ENCODE measurements at places on chromosomes 1 and 21.
A peak's percentile ranks its signal among the peaks of the same experiment; 100 is the strongest.

DNA sequence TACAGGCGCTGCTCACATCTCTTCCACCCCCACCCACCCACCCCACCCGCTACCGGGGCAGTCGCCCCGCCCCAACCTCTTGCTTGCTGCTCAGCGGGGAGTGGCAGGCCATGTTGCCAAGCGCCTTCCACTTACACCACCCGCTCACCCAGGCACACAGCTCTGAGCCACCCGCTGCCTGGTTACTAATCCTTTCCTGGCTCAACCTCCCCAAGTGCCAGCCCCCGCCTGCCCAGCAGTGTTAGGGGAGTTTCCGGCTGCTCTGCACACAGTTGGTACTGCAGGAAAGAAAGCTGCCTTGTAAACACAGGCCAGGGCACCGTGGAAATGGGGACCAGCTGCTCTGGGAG lies 56.2 kb downstream of the LACTBL1 start:
- peak; percentile 14 for DNase-seq

DNA sequence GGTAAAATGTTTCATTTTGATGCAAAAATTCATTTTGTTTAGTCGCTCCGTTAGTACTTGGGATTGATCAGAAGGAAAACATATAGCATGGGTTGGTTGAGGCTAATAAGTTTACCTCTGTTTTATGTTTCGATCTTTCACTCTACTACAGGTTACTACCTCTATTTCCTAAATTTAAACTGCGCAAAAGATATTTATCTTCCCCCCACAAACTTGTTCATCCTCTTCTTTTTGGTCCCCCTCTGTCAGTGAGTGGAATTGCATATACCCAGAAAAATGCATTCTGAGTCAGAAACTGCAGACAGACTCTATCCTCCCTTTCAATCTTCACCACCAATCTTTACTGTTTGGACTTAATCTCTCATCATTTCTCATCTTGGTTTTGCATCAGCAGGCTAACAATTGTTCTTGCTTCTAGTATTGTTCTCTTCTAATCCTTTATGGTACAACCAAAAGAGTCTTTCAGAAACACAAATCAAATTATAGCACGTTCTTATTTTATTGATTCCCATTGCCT lies 316.0 kb upstream of the ADGRL4 start:
- no peak for DNase-seq

GRCh38 chr1:209650454-209650853 lies 1.8 kb downstream of the LAMB3 start:
- DNase-seq: no peak

- DNase-seq: no peak
Observed at GRCh38 chr1:56590520-56591011, 11.2 kb upstream of the PLPP3 start.

DNA sequence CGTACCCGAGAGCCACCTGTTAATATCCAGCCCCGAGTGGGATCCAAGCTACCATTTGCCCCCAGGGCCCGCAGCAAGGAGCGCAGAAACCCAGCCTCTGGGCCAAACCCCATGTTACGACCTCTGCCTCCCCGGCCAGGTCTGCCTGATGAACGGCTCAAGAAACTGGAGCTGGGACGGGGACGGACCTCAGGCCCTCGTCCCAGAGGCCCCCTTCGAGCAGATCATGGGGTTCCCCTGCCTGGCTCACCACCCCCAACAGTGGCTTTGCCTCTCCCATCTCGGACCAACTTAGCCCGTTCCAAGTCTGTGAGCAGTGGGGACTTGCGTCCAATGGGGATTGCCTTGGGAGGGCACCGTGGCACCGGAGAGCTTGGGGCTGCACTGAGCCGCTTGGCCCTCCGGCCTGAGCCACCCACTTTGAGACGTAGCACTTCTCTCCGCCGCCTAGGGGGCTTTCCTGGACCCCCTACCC lies 1.4 kb downstream of the USP21 start:
- DNase-seq: no peak

GRCh38 chr1:178495741-178496409 lies 889 bp downstream of the CLEC20A start:
- DNase-seq: no peak

- no peak for DNase-seq
Observed at GRCh38 chr1:22347854-22348760, 103.5 kb upstream of the ZBTB40 start.

DNA sequence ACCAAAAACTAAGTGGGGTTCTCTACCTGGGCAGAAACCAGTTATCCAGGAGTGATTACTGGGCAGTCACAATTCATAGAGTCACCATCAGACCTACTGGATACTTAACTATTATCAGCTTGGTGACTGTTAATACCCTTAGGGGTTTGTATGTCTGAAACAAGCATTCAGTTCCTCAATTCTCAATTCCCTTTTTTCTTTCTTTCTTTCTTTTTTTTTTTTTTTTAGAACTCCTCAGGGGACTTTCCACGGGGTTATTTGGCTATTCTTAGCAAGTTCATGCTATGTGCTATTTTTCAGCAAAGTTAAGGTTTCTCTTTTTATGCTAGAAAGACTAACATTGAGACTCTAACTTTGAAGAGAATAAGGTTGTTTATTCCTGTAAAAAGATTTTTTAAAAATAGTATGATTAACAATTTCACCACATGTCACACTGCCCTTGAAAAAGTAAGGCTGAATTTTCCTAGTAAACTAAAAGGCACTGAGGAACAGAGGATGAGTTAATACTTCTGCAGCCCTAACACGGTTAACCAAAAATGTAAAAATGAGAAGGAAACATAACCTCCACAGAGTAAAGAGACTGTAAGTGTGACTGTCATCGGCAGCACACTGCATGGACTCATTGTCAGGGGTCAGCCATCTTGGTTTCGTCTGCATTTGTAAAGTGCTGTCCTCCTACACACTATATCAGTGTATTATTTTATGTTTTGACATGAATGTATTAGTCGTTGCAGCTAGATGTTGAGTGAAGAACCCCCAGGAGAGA lies 310.2 kb downstream of the NTNG1 start:
- no peak for DNase-seq

DNA sequence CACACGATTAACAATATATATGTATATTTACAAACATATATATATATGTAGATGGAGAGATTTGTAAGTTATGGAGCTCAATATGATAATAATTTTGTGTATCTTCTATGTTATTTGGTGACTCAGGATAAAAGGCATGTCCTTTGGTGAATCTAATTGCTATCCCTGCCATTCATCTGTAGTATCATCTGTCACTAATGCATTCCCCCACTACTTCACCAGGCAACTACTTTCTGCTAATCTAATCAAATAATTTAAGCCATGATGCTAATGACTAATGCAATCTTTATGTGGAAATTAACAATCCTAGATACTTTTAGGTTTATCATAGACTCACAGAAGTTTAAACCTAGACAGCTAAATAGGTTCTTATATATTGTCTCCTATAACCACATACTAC lies 1074.5 kb downstream of the PLA2G4A start:
- no peak for DNase-seq

DNA sequence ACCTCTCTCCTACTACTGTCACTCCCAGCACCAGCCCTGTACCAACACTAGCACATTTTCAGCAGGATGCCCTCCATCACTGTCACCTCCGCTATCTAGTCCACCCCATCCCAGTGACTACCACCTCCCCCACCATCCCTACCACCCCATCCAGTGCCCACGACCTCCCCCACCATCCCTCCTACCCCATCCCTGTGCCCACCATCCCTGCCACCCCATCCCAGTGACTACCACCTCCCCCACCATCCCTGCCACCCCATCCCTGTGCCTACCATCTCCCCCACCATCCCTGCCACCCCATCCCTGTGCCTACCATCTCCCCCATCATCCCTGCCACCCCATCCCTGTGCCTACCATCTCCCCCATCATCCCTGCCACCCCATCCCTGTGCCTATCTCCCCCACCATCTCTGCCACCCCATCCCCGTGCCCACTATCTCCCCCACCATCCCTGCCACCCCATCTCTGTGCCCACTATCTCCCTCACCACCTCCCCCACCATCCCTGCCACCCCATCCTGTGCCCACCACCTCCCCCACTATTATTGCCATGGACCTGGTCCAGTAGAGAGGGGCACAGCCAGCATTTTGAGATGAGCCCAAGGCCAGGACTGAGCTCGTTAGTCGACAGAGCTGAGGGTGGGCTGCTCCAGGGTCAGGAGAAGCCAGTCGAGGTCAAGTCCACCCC lies 45.7 kb downstream of the DISP3 start:
- no peak for DNase-seq

DNA sequence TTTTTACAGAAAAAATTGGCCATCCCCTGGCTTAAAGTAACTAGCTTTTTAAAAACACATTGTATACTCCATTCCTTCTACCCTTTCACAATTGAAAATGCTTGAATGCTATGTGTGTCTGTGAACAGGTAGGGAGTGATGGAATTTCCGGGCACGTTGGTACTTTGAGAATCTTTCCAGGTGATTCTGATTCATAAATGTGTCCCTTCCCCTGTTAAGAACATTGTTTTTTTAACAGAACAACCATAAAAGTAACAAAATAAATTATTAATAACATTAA lies 57.4 kb upstream of the QSOX1 start:
- no peak for DNase-seq

DNA sequence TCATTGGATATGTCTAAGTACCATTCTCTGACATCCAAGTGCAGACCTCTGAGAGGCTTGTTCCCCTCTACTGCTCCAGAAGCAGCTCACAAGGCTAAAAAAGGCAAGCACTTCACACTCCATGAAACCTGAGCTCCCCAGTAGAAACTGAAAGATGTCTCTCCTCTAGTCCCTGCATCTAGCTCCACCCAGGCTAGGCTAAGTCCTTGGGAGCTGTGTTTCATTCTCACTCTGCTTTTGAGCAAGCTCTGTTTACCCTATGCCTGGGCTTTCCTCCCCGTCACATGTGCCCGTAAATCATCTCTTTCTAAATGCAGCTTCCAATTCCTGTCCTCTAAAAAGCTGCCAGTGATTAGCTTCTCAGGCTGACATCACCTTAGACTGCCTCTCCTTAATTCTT lies 39.0 kb downstream of the LRRC71 start:
- peak; percentile 97 for DNase-seq

- DNase-seq: no peak
Observed at GRCh38 chr1:7533006-7533405, 238.1 kb upstream of the VAMP3 start.

DNA sequence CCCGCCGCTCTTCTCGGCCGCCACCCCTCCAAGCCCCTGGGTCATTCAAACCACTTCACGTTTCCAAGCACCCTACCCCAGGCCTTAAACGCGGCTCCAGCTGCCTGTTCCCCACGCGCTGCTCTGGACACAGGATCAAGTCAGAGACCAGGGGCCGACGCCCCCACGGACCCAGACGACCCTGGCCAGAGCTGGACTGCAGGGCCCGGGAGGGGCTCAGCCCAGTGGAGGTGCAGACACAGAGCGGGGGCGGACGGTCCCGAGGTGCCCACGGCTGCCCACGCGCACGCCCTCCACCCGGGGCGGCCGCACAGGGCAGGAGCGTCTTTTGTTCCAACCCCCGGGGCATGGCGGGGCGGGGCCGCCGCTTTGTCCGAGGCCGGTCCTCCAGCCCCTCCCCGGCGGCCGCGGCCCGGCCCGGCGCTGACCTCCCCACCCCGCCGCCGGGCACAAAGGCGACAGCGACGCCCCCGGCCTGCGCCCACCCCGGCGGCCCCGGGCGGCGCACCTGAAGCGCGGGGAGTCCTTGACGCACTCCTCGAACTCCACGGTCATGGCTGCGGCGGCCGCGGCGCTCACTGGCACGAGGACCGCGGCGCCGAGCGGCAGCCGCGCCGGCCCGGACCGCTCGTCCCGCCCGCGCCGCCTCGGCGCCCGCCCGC lies 338 bp downstream of the ACAP3 start:
- DNase-seq: no peak

GRCh38 chr1:108012553-108012952 lies 47.6 kb upstream of the VAV3 start:
- no peak for DNase-seq

DNA sequence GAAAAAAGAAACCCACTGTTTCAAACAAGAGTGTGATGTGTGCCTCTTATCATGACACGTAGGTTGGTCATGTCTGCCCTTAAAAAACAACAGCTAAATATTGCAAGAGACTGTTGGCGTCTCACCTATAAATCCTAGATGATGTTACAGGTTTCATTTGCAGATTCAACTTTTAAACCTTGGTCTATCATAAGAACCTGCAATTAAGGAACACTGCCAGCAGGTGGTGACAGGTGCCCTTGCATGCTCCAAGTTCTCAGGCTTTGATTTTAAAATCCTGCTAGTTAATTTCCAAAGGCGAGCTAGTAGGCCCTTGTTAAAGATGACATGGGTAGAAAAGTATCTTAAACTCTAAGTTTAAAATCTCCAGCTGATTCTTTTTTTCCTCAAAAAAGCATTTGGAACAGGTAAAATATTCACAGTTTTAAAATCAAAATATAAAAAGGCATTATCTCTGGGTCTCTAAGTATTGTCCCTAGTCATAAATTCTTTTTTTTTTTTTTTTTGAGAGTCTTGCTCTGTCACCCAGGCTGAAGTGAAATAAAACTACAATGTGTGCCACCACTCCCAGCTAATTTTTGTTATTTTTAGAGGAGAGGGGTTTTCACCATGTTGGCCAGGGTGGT lies 39.1 kb downstream of the CLSTN1 start:
- DNase-seq: no peak

GRCh38 chr21:17351766-17352165 lies 161.1 kb upstream of the CXADR start:
- no peak for DNase-seq

Measured in NCI-H187 (cell line).